ENCODE measurements at places on chromosomes 2 and 18. TPM values are rescaled to one million over a fixed set of nuclear protein-coding genes. Genes with fewer than 3 reads are reported as not detected.

The ABHD1 gene
- total RNA-seq = not detected

The ATAD2B gene
- 26.0 TPM for total RNA-seq

The EGR4 gene
- total RNA-seq = 0.10 TPM

The C2orf80 gene
- not detected for total RNA-seq

The HNMT gene
- not detected for total RNA-seq

The GKN1 gene
- not detected for total RNA-seq

The KCNG2 gene
- not detected for total RNA-seq

The TUBB8B gene
- total RNA-seq = not detected

The COLEC12 gene
- total RNA-seq = not detected

The AMER3 gene
- not detected for total RNA-seq

The B3GNT7 gene
- total RNA-seq = not detected

The SELENOI gene
- 20.4 TPM for total RNA-seq

The ITSN2 gene
- total RNA-seq = 75.9 TPM

The GKN2 gene
- not detected for total RNA-seq

The PPP4R3B gene
- 72.0 TPM for total RNA-seq

The ZNF892 gene
- 3.3 TPM for total RNA-seq

The ZNF804A gene
- total RNA-seq = not detected

The REG1B gene
- total RNA-seq = not detected

The RFTN2 gene
- not detected for total RNA-seq

The PLEKHH2 gene
- 0.58 TPM for total RNA-seq

The SNORC gene
- 1.7 TPM for total RNA-seq

The TUBA4B gene
- total RNA-seq = not detected

The GALR1 gene
- not detected for total RNA-seq

The ZNF385B gene
- not detected for total RNA-seq

The DSG4 gene
- total RNA-seq = not detected

The KCNE4 gene
- not detected for total RNA-seq

The TMEM178A gene
- total RNA-seq = 0.20 TPM

The IRS1 gene
- total RNA-seq = 9.6 TPM

The CBLN2 gene
- total RNA-seq = not detected

The AKAIN1 gene
- total RNA-seq = not detected

The LRPPRC gene
- 73.2 TPM for total RNA-seq

The LAPTM4A gene
- total RNA-seq = 25.0 TPM

The CCDC195 gene
- not detected for total RNA-seq

The SCYGR4 gene
- total RNA-seq = not detected

The STK16 gene
- total RNA-seq = 35.1 TPM

The CRACDL gene
- total RNA-seq = 0.22 TPM

The INHBB gene
- total RNA-seq = not detected

The ANKRD30BL gene
- not detected for total RNA-seq

The NBAS gene
- 36.4 TPM for total RNA-seq

The CHRNA1 gene
- not detected for total RNA-seq

The HOXD1 gene
- total RNA-seq = not detected

The LBH gene
- 158 TPM for total RNA-seq
